ENCODE measurements at places on chromosomes 7 and 10.

DNA sequence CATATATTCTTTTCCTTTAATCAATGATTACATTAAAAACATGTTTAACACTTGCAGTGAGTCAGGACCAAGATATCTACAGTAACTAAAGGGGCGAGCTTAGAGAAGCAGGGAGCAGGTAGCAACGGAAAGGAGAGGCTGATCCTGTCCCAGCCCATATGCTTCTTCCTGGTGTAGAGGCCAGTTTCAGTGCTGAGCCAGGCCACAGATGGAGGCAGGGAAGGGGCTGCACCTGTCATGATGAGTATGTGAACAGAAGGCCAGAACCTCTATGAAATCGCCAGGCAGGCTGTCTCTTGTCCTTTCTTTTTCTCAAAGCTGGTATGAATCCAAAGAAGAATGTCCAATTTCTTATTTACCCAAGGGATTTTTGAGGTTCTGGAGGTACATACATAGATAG, 16.3 kb downstream of the REEP3 start:
- no peak for DNase-seq

- DNase-seq = no peak
These were observed 94.9 kb downstream of the TMEM130 start for GRCh38 chr7:98774884-98775283.

DNA sequence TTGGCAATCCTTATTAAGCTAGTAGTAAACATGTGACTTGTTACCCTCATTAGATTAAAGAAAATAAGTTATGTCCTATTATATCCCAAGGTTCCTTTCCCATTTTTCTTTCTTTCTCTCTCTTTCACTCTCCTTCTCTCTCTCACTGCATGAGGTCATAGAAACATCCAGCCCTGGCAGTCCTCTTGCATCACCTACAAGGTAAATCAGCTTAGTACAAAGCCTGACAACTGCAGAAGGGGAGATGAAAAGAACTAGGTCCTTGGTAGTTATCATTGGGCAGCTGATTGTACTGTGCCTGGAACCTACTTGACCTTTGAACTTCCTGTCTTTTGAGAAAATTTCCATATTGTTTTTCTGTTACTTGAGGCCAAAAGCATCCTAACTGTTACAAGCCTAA, 307.9 kb upstream of the SP8 start:
- no peak for DNase-seq

DNA sequence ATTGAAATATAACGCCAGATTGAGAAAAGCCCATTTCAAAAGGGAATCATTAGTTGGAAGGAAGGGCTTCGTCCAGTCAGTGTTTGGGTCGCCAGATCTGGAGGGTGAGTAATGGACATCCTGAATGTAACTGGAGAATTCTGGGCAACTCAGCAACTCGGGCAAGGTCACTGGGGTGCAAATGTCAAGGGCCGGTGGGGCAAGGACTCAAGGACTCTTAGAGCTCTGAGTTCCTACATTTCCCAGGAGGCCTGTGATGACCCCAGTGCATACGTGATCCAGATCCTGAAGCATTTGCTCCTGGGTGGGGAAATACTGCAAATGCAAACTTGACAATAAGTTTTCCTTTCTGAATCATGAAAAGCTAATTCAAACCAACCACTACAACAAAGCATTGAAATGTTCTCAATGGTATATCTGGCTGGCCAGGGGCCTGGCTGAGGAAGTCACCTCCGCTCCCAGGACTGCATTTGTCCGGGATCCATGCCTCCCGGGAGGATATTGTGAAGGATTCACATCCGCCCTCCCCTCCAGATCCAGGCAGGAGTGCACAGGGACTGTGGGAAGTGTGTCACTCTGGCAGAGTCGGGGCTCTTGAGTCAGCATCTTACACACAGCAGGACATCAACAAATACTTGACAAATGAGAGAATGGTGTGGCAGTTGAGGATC, 164.0 kb downstream of the FANK1 start:
- no peak for DNase-seq

GRCh38 chr7:66741710-66742049, 1.1 kb downstream of the RABGEF1 start:
- DNase-seq = no peak

DNA sequence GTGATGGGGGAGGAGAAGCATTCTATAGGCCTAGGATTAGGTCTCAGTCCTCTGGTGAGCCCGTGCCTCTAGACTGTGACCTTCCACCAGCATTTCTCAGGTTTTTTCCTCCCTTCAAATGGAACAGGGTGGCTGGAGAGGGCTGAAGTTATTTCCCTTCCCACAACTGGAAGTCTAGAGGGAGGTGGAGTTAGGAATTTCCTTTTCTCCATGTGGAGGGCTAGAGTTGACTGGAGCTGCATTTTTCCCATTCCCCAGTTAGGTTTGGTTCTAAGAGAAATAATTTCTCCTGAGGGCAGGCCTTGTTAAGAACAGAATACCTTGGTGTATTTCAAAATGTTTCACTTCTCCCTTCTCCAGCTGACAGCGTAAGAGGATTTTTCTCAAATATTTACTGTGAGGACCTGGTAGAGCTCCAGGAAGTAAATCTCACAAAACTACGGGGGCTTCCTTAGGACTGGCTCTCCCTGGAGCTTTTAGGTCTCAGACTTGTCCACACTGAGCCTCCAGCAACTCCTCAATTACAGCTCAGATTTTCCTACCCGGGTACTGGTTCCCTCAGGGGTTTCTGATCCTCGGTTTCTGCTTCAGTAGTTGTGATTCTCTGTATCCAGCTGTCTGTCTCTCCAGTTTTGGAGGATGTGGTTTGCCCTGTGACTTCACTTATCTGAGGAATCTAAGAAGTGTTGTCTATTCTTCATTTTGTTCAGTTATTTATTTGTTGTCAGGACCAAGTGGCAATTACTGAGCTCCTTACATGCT, 6.0 kb upstream of the REEP3 start:
- no peak for DNase-seq

- no peak for DNase-seq
These were observed 148.2 kb downstream of the CHN2 start for GRCh38 chr7:29342761-29343160.

GRCh38 chr10:72449941-72450441, 95.3 kb upstream of the DNAJB12 start:
- no peak for DNase-seq

DNA sequence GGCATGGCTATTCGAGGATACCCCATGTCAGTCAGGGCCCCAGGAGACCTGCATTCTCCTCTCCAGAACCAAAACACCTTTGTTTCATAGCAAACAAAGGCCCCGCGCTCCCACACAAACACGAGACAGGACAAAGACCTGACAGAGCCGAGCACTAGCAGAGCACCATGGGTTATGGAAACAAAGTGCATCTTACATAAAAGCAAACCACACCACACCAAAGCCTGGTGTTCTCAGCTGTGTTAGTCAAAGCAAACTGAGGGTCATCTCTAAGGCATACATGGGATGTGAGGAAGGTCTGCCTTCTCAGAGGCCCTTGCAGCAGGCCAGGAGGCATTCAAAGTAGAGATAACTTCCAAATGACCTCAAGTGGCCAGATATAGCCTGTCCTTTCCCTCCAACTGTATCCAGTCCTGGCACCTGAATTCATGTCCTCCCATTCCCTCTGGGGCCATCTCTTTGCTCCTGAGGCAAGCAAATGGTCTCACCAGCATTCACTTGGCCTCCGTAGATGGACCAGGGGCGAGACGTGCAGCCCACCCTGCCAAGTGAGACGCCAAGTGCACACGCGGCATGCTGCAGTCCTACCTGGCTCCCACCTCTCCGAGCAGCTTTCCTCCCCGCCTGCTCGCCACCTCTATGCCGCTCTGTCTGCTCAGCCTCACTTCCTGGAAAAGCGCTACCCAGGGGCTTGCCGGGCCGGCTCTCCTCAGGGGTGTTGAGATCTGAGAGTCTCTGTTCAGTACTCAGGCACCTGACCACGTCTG, 45.3 kb upstream of the PDLIM1 start:
- no peak for DNase-seq

DNA sequence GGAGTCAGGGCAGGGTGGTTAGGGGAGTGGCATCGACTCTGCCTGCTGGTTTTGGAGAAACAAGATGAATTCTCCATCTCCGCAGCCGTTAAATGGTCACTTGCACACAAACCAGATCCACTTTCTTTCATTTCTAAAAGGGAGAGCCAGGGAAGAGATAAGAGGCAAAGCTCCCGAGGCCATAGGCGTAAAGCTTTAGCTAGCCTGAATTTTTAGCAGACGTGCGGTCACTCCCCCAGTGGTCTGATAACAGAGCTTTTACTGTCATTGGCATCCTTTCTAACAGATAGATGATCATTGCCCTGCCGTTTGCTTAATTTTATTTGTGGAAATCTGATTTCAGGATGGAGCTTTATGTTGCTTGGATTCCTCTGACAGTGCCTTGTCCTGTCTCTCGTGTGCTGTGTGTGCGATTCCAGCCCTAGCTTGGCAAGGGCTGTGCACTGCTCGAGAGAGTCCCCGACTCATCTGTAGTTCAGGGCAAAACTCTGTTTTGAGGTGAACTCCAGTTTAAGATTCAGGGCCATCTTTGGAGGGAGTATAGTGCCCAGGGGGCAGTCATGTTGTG, 62.5 kb downstream of the GATA3 start:
- DNase-seq = no peak

DNA sequence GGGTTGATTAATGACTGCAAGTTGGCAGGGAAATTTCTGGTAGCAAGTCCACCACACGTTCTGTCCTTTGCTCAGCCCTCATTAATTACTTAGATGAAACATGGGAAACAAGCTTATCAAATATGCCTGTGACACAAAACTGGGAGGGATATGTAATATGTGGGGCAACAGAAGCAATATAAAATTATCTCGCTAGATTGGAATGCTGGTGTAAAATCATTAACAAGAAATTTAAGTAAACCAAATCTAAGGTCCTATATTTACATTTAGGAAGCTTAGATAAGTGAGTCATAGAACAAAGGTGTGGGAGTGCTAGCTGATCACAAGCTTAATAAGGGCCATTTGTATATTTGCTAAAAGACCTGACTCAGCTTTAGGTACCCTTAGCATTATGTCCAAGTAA, 23.5 kb downstream of the TRPV5 start:
- DNase-seq = no peak

DNA sequence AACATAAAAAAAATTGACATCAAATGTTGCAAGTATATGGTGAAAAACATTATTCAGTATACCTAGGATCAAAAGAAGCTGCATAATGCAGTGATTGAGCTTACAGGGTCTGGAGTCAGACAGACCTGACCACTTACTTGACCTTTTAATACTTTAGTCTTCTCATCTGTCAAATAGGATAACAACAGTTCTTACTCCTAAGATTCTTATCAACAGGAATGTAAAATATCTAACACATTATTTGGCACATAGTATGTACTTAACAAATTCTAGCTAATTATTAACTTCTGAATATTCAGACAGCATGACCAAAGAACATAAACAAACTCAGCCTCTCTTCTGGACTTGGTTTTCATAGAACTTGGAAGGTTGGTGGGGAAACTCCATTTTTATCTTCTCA, 45.6 kb upstream of the PIP4K2A start:
- DNase-seq = no peak

DNA sequence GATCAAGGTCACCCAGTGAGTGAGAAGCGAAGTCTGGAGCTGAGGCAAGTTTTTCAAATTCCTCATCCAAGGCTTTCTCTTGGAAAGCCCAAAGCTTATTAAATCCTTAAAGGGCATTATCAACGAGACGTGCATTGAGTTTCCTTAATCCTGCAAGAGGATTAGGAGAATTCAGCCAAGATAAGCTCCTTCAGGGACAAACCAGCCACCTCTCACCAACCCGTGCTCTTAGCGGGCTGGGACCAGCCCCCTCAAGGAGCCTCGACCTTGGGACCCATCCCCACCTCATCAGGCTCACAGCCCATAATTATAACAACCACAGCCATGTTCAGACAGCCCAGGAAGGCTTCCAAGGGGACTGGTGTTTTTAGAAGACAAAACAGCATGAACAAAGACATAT, 12.0 kb upstream of the SLC29A4 start:
- no peak for DNase-seq

DNA sequence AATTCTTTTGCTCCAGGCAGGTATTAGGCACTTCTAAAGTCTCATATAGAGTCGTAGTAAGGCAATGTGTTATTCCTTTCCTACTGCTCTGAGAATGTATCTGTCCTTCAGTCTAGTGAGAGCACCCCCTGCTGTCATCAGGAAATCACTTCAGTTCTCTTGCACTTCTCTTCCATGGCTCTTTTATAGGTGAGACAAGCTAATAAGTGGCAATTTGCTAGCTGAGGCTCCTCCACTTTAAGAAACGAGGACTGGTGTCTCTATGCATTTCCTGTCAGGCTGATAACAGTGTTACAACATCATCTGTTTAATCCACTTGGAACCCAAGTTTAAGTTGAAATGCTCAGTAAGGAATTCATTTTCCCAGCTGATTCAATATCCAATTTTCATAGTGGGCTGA, 350.6 kb downstream of the TFEC start:
- DNase-seq = no peak

All from CMK (cell line).